ENCODE measurements at places on chromosomes 11 and 22.

- peak; percentile 8 for DNase-seq
These were observed 220.5 kb upstream of the CADM1 start for GRCh38 chr11:115724666-115725065.

GRCh38 chr22:31618471-31619176 is 43.4 kb downstream of the PISD start:
- no peak for DNase-seq

GRCh38 chr11:122634501-122634900 is 21.0 kb upstream of the UBASH3B start:
- DNase-seq = no peak

DNA sequence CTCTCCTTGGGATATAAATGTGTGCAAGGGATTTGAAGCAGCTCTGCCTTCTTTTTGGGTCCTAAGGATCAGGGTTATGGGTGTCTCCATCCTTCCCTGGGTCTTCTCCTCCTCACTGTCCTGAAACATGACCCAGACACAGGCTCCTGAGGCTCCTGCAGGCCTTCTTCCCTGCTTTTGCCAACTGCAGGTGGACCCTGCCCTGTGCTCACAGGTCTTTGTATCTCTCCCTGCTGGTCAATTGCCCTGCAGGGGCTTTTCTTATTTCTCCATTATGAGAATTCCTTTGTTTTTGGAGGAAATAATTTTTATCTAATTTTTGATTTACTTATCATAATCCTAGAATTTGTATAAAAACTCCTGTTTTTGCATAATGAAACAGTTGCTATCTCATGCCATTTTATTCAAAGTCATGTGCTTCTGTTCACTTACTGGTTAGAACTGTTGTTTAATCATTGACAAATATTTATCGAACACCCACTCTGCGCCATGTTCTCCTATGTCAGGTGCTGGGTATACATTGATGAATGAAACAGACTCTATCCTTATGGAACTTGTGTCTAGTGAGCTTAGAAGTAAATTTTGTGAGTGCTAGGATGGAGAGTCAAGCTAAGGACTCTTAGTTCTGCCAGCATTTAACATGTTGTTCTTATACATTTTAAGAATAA is 89.7 kb upstream of the TOP3B start:
- DNase-seq = no peak

Data from GM04503 (cell line).